ENCODE measurements at places on chromosomes 5 and 9.

DNA sequence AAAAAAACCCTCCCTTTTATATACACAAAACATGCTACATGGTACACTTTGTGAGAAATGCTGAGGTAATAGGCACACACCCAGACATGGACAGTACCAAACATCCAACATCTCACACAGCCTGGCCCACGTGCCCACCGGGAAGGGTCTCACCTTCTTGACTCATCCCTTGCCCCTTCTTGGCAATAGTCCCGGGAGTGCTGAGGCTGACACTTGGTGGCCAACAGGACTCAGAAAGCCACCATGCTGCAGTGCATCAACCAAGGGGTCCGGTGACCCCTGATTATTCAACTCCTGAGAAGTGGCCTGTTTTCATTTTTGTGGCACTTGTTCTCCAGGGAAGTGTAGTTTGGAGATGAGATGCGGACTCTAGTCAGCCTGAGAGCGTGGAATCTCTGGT is 35.0 kb downstream of the ANGPTL2 start:
- DNase-seq, result no peak

- DNase-seq, result peak; percentile 11
Observed at GRCh38 chr5:79236362-79236969, 535 bp downstream of the JMY start.

DNA sequence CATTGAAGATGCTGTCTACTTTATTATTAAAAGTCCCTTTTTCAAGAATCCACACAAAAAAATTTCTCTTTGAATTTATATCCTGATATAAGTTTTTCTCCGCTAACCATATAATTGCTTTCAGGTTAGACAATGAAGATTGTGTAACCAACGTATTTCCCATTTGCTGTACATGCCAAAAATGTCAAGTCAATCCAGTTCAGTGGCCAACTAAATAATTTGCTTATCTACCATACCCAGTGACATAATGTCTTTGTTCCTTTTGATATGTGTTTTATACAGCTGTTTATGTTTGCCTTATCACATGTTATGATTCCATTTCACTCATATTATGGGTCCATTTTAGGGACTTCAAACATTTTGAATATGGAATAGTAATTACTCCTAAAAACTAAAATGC is 349.9 kb downstream of the EFNA5 start:
- DNase-seq, result no peak

DNA sequence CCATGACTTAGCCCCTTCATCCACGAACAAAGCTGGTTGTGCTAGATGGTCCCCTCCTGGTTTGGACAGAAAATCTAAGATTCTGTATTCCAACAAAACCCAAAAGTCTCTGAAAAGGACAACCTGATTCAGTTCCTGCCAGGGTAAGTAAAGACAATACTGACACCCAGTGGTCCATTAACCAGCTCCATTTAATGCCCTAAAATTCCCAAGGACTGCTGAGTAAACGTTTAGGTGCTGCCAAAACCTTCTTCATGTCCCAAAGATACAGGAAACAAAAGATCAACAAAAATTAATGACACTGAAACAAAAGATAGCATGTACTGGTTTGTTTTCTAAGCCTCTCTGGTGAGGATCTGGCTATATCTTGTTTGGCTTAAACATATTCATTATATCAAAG is 25.3 kb upstream of the PPP1R2B start:
- peak; percentile 58 for DNase-seq

- DNase-seq, result peak; percentile 84
Observed at GRCh38 chr9:100352727-100353505, at the start of gene TEX10. Gene TEX10, minus strand, starts transcription at chr9:100352942. Its CDS starts 3,579 bp downstream, at chr9:100349363.

- no peak for DNase-seq
Observed at GRCh38 chr9:134490446-134490845, 151.2 kb upstream of the COL5A1 start.

DNA sequence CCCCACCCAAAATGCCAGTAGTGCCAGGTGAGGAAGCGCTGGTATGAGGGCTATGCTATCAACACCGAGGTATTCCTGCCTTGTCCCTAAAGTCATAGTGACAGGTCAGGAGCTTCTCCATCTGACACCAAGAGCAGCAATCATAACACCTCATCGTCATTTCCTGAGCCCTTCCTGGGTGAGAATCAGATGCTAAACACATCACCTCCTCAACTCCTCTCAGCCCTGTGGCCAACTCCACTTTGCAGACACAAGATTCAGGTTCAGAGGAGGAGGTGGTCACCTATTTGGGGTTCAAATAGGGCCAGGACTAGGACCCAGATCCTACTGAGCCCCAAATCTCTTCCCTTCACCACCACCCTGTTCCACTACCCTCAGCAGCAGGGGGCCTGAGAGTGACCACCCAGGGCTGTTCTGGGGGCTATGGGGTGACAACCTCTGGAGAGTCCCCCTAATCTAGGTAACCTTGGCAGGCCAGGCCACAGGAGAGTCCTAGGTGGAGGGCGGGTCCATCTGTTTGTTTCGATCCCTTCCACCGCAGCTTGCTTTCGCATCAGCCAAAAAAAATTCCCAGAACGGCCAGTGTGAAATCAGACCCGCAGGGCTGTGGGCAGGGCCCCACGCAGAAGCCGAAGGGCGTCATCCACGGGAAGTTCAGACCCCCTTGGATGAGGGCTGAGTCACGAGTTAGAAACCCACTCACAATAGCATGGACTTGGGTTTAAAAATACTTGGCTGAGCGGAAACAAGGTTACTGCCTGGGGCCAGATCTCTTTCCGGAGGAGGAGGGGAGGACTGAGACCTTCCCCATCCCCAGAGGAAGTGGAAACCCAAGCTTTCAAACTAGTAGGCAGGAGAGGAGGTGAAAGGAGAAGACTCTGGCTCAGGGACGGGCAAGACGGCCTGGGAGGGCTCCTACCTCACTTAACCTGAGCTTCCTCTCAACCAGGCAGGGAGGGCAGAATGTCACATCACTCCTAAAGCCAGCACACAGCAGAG is 8.7 kb downstream of the STK10 start:
- no peak for DNase-seq

GRCh38 chr9:114090798-114091197 is 8.3 kb downstream of the KIF12 start:
- no peak for DNase-seq

GRCh38 chr5:73770172-73771025 is 144.4 kb downstream of the ARHGEF28 start:
- no peak for DNase-seq

DNA sequence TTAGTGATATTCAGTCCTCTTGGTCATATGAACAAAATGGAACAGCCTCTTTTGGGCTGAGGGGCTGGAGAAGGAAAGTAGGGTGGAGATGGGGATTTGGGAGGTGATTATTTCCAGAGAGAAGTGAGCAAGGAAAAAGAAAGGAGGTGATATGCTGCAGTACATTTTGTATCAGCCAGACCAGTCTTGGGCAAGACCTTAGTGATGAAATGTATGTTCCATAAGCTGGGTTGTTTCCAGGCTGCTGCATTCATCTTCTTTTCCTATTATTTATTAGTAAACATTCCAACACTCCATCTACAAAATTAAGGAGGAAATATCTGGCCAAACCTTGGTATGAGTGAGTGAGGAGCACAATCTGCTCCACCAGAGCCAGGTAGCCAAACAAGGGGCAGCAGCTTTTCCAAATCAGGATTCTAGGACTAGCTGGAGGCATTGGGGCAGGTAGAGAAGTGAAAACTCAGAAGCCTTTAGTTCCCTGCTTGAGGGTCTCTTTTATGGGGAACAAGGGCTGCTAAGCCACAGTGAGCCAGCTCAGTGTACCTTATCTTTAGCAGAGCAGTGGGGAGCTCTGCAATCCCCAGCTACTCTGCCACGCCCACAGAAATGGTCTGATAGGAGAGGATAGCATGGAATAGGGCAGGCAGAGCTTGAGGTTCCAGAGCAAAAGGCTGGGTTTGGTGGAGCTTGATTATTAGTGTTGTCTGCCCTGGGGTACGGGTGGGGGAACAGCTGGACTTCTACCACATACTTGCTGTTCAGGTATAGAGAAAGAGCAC is 19.5 kb downstream of the RAD1 start:
- no peak for DNase-seq

DNA sequence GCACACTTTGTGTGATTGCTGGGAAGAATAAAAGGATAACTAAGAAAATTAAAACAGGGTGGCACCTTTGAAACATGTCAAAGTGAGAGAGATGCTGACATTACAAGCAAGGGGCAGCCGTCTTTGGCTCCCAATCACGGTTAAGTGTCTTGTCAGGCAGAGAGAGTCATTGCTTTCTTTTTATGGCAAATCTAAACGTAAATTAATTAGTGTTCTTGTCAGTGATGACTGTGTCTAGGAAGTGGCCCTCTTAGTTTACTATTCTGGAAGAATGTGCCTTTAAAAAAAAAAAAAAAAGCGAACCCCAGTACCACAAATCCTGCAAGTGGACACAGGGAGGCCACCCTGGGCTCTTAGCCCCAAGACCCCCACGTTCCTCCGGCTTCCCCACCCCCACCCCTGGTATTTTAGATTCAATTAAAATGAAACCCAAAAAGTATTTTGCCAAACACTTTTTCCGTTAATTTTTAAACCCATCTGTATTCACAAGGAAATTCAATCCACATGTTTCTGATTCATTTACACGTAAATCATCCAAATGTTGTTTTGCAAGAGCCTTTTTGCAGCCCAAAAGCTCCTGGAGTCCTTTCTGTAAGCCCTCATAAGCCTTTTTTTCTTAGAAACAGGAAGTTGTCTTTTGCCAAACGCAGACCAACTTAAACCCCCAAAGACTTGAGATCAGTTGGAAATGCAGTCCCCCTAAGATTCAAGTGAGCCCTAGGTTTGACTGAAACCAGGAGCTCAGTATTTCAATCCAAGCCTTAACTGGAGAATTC is 399.3 kb downstream of the EBF1 start:
- no peak for DNase-seq

DNA sequence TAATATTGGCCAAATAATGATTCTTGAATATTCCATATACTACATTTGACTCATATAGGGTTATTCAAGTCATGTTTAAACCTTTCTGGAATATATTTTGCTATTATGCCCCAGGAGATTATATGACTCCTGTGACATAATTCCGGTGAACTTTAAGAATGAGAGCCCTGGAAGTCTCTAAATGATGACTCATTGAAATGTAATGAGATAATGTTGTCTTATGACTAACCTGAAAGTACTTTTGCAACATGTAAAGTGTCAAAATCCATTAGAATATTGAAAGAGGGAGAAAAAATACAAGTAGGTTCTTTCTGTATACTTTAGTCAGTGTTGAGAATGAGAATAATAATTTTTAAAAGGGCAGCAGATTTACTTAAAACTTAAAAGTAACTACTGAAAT is 830.4 kb downstream of the MAT2B start:
- no peak for DNase-seq

DNA sequence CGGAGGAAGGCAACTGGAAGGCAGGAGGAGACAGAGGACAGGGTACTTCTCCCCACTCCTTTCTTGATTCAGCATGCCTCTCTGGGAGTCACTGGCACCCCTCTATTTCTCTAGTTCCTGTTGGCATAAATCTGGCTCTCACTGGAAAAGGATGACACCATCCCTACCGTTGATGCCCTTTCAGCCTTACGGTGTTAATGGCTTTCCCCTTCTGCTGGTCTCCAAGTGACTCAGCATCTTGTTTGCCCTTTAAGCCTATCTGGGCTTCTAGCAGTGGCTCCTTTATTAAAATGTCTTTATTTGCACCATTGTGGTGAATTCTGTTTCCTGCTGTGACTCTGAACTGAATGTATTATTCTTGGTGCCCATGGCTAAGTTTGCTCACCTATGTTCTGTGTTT is 227.3 kb upstream of the GLRA1 start:
- no peak for DNase-seq

DNA sequence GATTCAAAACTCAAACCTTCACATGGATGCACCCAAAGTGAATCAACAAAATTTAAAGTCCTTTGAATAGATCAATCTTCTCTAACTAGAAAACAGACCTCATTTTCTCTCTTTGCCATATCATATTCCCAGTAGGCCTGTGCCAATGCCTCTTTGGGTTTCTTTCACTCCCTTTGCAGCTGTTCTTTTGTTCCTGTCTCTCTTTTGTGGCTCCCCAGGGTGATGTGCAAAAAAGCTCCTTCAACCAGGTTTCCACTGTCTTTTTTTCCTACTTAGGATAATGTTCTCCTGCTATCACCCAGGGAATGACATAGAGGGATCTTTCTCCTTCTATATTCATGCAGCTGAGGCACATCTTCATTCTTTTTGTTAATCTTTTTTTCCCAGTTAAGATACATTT is 54.6 kb downstream of the MARCHF3 start:
- peak; percentile 73 for DNase-seq

DNA sequence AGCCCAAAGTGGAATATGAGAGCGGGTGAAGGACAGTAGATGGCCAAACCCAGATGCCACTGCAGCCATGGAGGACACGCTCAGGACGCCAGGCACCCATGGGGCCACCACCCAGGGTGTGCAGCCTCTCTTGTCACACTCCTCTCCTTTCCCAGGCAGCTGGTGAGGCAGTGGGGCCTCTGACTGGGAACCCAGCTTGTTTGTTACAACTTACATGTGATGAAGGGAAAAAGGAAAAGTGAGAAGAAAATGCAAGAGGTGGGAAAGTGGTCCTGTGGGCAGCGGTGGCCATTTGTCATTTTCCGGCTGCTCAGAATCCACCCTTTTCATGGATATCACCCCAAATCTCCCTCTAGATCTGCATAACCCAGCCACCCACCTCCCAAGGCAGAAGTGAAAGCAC is 62.7 kb upstream of the UNC5A start:
- DNase-seq, result no peak

DNA sequence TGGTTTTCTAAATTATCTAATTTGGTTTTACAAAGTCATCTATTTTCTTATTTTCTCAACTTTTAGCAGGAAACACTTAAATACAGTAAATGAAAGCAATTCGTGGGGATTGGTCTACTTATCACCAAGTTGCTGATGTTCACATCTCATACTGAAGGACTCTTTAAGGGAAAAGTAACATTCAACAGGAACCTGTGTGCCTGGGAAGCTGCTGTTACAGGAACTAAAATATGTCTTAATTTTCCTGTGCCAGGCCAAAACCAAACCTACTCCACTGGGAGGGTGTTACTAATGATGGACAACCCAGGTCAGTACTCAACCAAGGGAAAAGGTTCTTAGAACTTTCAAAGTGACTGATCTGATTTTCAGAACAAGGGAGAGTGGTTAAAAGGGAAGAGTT is 5.3 kb downstream of the ISCA1 start:
- DNase-seq, result no peak

GRCh38 chr5:6831678-6832671 is 118.7 kb downstream of the TENT4A start:
- no peak for DNase-seq

DNA sequence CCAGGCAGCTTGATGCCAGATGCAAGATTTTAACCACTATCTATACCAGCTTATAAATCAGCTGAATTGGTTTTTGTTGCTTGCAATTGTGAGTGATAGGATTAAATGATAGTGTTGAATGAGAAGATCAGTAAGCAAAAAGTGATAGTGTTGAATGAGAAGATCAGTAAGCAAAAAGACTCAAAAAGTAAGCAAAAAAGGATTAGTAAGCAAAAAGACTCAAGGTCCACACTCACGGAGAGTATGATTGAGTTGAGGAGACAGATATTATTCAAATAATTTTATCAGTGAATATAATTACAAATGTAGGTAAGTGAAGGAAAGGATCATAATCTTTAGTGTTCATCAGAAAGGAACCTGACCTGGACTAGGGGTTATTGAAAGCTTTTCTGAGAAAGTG is 58.0 kb upstream of the ARRDC3 start:
- no peak for DNase-seq
